ENCODE measurements at places on chromosomes 1 and 21.

- no peak for DNase-seq
Observed at GRCh38 chr1:230165536-230165935, 98.5 kb downstream of the GALNT2 start.

DNA sequence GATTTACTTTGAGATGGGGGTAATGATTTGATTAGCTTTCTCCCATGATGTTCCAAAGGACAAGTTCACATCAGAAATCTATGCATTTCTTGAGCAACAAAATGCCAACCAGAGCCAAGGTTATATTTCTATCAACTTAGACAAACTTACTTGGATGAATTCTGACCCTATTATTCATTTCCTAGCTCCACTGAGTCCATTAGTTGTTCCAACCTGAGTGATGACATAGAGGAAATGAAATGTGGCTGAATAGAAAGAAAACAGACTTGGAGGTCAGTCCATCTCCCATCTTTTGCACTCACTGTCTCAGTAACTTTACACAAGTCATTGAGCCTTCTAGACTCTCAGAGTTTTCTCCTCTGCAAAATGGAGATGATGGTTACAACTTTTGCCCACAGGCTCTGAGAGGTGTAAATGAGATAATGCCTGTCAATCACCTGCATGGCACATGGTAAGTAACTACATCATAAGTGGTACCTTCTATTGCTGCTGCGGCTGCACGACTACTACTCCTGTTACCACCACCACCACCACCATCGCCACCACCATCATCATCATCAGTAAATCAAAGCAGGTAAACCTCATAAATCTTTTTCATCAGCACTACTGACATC, 98.2 kb downstream of the PTPN14 start:
- no peak for DNase-seq

DNA sequence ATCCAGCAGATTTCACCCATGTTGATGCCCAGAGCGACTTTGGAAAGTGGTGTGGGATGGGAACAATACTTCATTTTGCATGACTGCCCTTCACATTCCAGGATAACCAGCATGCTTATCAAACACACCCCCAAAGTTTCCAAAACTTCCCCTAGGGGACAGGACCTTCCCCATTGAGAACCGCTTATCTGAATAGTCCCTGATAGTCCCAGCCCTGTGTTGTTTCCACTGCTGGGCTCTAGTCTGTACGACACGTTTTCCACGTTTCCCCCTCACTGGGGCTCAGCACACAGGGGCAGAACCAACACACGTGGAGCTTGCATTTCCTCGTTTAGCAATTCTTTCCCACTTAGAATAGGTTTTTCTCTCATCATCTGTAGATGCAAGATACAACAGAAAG, 61.0 kb downstream of the BACE2 start:
- no peak for DNase-seq

DNA sequence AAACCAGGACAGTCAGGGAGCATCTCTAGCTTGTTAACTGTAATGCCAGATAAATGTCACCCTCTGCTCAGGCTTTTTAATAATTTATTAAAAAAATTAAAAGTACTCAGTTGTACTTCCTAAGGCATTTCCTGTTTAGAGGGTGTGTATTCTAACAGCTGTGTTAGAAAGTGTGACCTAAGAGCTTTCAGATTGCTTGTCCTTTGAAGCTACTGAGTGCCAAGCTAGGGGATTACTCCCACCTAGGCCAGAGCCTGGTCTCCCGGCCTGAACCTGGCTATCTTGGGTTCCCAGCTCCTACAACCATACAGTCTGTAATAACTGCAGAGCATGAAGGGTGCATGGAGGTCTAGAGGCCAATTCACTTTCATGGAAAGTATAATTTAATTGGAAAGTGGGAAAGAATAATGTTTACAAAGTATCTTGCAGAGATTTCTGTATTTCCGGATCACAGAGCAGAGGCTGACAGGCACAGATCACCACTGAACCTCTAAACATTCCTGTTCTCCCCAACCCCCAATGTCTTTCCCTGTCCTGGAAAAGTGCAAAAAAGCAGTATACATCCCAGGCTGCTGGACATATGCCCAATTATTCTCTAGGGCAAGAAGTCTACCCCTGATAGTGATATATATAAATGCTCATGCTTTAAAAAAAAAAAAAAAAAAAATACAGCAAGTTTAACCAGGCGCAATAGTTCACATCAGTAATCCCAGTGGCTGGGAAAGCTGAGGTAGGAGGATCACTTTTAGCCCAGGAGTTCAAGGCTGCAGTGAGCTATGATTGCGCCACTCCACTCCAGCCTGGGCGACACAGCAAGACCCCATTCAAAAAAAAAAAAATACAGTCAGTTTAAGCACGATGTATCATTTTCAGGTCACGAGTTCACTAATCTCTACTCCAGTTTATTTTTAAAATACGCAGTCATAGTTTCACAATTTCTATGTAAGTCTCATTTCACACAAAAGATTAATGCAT, 36.7 kb upstream of the RAP1A start:
- no peak for DNase-seq

- DNase-seq = no peak
Observed at GRCh38 chr1:19684677-19685076, 20.0 kb downstream of the HTR6 start.

DNA sequence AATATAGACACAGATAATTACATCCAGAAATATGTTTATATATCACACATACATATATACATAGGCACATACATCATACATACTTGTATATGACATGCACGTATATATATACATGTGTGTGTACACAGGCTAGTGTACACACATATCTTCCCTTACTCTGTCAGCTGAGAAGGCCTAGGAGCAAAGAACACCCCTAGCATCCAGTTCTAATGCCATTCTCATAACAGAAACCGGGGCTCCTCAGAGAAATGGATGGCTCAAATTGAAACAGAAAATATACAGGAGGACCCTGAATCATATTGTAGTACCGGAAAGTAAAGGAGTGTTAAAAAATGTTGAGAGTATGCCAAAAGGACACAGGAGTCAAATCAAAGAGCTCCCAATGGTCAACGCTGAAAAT, 19.7 kb upstream of the HYI start:
- no peak for DNase-seq

- no peak for DNase-seq
Observed at GRCh38 chr1:233237647-233238046, 57.9 kb downstream of the PCNX2 start.

DNA sequence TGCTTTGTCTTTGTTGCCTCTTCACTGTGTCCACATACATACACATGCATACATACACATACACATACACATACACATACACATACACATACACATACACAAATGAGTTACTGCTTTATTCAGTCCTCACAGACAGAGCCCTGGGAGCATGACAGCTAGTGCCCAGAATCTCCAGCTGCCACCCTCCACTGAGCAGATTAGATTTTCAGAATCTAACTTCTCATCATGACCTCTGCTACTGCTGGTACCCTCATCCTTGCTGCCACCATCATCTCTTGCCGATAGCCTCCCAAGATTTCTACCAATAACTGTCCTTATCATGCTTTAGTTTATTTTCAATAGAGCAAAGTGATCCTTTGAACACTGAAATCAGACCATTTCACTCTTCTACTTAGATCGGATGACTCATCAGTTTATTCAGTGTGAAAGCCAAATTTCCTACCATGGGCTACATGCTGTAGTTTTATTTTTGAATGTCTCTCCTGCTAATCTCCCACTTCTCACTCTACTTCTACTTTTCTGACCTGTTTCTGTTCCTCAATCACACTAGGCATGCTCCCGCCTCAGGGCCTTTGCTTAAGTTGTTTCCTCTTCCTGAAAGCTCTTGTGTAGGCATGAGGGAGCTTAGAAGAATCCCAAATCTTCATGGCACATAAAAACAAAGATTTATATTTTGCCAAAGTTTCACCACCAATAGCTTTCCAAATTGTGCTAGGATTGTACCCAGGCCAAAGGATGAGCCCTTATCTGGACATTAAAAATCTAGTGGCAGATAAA, 43.0 kb downstream of the ATP6V1G3 start:
- no peak for DNase-seq

GRCh38 chr1:153615406-153615805, 719 bp downstream of the S100A14 start:
- no peak for DNase-seq

- DNase-seq = no peak
Observed at GRCh38 chr1:234473118-234473517, 5.9 kb downstream of the TARBP1 start.

- DNase-seq = no peak
Observed at GRCh38 chr1:234400773-234401172, 27.5 kb downstream of the COA6 start.

GRCh38 chr1:223421025-223421424, 27.8 kb downstream of the CCDC185 start:
- DNase-seq = no peak

- DNase-seq = no peak
Observed at GRCh38 chr1:167483790-167484189, 34.5 kb downstream of the CD247 start.
